ENCODE measurements at places on chromosomes 2 and 18. TPM values are rescaled to one million over a fixed set of nuclear protein-coding genes. Genes with fewer than 3 reads are reported as not detected.

Gene INPP1
- 13.4 TPM for total RNA-seq

Gene HOXD13
- not detected for total RNA-seq

Gene WDR7
- 19.0 TPM for total RNA-seq

Gene RALBP1
- total RNA-seq, result 72.3 TPM

Gene PRKAG3
- total RNA-seq, result 0.26 TPM

Gene KRTCAP3
- not detected for total RNA-seq

Gene C1GALT1C1L
- 0.51 TPM for total RNA-seq

Gene MRPS9
- total RNA-seq, result 21.3 TPM
